ENCODE measurements at places on chromosomes 2 and 18.

- peak; percentile 43 for DNase-seq
These were observed 184.7 kb downstream of the MREG start for GRCh38 chr2:215828528-215829184.

GRCh38 chr2:62539606-62540407, 33.8 kb upstream of the TMEM17 start:
- DNase-seq, result no peak

- no peak for DNase-seq
These were observed 49.5 kb downstream of the ANO7 start for GRCh38 chr2:241237949-241238371.

DNA sequence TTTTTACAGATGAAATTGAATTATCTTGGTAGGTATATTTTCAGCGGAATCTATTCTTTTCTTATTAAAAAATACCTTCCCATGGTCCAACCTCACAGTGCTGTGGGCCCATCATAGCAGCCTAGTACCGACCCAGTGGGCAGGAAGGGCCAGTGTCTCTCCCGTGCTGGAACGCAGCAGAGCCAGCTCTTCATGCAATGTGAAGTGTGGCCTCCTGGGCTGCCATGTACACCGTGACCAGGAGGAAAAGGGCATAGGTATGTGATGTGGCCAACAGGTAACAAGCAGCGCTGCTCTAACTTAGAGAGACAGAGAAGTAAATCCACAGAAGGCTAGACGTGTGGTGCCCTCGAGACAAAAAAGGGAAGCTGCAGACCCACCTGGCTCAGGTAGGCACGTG, 221.1 kb upstream of the SALL3 start:
- DNase-seq, result no peak

GRCh38 chr18:62991959-62992358, 276.6 kb downstream of the PHLPP1 start:
- peak; percentile 13 for DNase-seq
